ENCODE measurements at places on chromosomes 2 and 18.
A peak's percentile ranks its signal among the peaks of the same experiment; 100 is the strongest.

DNA sequence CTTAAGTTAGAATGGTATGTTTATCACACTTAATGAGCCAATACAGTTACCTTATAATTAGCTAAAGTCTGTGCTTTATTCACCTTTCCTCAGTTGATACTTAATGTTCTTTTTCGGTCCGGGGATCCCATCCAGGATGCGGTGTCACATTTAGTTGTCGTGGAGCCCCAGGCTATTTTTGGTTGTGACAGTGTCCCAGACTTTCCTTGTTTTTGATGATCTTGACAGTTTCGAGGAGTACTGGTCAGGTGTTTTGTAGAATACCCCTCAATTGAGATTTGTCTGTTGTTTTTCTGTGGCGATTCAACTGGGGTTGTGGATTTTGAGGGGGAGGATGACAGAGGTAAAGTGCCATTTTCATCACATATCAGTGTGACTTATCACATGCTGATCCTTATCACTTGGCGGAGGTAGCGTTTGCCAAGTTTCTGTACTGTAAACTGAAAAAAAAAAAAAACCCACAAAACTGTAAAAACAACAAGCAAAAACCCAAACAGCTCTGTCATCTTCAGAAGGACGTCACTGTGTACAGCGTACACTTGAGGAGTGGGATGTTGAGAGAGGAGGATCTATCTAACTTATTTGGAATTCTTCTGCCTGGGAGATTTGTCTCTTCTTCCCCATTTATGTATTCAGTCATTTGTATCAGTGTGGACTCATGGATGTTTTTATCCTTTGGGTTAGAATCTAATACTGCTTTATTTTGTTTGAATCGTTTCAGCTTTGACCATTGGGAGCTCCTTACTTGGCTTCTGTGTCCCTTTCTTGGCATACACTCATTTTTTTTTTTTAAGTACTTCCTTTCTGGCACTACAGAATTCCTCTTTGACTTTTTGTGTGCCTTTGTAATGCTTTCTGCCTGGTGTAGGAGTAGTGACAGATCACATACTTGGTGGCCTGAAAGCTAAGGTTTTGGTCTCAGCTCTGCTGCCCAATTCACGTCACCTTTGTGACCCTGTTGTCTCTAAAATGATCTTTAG, 68.1 kb downstream of the FMNL2 start:
- no peaks in the 10 kb centered on the region for H3K27me3 ChIP-seq
- no peaks in the 10 kb centered on the region for H3K36me3 ChIP-seq
- no peak overlapping the region for H3K27ac ChIP-seq
- peak; percentile 64 for DNase-seq
- H3K4me1 ChIP-seq = peaks cover 48% of the 10 kb centered on the region

- H3K4me1 ChIP-seq = peaks cover 19% of the 10 kb centered on the region
- H3K27ac ChIP-seq = no peak overlapping the region
- H3K4me3 ChIP-seq = no peak overlapping the region
- no peaks in the 10 kb centered on the region for H3K27me3 ChIP-seq
- DNase-seq = peak; percentile 89
- no peaks in the 10 kb centered on the region for H3K36me3 ChIP-seq
Measured at GRCh38 chr2:204325468-204325867, 219.8 kb upstream of the PARD3B start.

DNA sequence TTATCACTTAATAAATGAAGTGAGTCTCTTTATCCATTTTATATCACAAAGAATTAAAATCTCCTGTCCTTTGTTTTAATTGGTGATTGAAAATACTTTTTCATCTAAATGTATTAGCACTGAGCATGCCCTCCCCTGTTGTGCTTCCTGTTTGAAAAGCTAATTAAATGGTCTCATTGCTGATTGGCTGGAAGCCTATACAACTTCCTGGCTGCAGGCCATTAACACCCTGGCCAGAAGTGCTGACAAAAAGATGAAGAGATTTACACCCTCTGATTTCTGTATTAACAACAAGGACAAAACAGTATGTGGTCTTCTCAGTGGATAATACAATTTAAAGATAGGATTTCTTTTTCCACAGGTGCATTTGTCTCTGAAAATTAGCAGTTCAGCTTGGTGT, 548.0 kb downstream of the DCC start:
- H3K4me1 ChIP-seq = no peaks in the 10 kb centered on the region
- no peaks in the 10 kb centered on the region for H3K36me3 ChIP-seq
- no peaks in the 10 kb centered on the region for H3K27me3 ChIP-seq

DNA sequence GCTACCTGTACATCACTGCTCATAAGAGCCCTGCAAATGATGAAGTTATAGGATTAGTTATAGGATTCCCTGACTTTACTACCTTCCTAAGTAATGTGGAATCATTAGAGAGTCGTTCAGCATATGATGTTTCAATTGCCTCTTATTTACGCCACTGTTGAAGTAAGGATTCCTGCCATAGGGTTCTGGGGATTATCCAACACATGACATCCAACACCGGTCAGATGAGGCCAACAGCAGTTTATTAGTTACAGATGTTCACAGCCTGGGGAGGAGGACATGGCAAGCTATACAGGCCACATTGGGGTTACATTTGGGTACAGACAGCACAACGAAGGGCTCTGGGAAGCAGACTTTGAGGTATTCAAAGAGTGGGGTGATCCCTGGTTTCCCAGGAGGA, 134.1 kb upstream of the MC4R start:
- H3K27me3 ChIP-seq = no peaks in the 10 kb centered on the region
- no peak for DNase-seq
- no peak overlapping the region for H3K27ac ChIP-seq
- no peak overlapping the region for H3K4me3 ChIP-seq
- H3K4me1 ChIP-seq = no peaks in the 10 kb centered on the region
- H3K36me3 ChIP-seq = no peaks in the 10 kb centered on the region

GRCh38 chr2:65388051-65388531, 44.3 kb downstream of the SPRED2 start:
- no peaks in the 10 kb centered on the region for H3K36me3 ChIP-seq
- DNase-seq = no peak
- H3K4me3 ChIP-seq = no peak overlapping the region
- H3K27ac ChIP-seq = no peak overlapping the region

GRCh38 chr2:62641410-62641843, 64.1 kb upstream of the EHBP1 start:
- H3K27ac ChIP-seq = no peak overlapping the region
- no peaks in the 10 kb centered on the region for H3K4me1 ChIP-seq
- no peak for DNase-seq
- H3K4me3 ChIP-seq = no peak overlapping the region
- no peaks in the 10 kb centered on the region for H3K36me3 ChIP-seq

DNA sequence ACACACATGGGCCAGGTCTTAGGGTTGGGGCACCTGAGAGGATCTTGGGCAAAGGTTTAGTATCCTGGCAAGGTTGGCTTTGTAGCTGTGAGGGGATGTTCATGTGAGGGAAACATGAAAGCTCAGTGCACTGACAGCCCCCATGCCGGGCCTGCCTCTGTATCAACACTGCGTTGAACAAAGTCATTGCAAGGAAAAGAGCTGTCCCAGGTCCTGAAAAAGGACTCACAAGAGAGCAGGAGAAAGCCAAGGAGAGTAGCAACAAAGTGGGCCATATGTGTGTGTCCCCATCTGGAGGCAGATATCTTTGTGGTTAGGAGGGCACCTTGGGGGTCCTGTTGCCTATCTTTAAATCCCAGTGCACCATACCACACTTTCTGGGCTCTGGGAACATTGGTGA, 237.8 kb upstream of the THSD7B start:
- no peak overlapping the region for H3K27ac ChIP-seq
- no peaks in the 10 kb centered on the region for H3K36me3 ChIP-seq
- no peak overlapping the region for H3K4me3 ChIP-seq
- H3K27me3 ChIP-seq = no peaks in the 10 kb centered on the region

- H3K36me3 ChIP-seq = no peaks in the 10 kb centered on the region
- H3K27me3 ChIP-seq = no peaks in the 10 kb centered on the region
- no peak overlapping the region for H3K4me3 ChIP-seq
- H3K27ac ChIP-seq = no peak overlapping the region
Measured at GRCh38 chr18:73007195-73007914, 139.6 kb upstream of the NETO1 start.

GRCh38 chr2:182951948-182952663, 85.7 kb upstream of the FRZB start:
- H3K27ac ChIP-seq = no peak overlapping the region
- no peak overlapping the region for H3K4me3 ChIP-seq
- H3K36me3 ChIP-seq = peaks cover 8% of the 10 kb centered on the region
- H3K27me3 ChIP-seq = no peaks in the 10 kb centered on the region

DNA sequence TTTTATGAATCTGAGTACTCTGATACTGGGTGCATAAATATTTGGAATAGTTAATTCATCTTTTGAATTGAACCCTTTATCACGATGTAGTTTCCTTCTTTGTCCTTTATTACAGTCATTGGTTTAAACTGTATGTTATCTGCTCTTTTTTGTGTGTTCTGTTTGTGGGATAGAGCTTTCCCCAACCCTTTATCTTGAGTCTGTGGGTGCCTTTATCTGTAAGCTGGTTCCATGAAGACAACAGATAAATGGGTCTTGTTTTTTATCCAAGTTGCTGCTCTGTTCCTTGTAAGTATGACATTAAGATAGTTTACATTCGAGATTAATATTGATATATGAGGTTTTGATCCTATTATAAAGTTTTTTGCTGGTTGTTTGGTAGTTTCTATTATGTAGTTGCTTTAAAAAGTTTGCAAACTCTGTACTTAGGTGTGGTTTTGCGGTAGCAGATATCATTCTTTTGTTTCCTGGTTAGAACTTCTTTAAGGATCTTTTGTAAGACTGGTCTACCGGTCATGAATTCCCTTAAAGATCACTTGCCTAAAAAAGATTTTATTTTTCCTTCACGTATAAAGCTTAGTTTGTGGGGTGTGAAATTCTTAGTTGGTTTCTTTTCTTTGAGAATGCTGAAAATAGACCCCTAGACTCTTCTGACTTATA, 1451.3 kb upstream of the SLC39A10 start:
- no peaks in the 10 kb centered on the region for H3K36me3 ChIP-seq
- H3K4me3 ChIP-seq = no peak overlapping the region
- H3K4me1 ChIP-seq = no peaks in the 10 kb centered on the region
- no peak for DNase-seq
- H3K27me3 ChIP-seq = no peaks in the 10 kb centered on the region

DNA sequence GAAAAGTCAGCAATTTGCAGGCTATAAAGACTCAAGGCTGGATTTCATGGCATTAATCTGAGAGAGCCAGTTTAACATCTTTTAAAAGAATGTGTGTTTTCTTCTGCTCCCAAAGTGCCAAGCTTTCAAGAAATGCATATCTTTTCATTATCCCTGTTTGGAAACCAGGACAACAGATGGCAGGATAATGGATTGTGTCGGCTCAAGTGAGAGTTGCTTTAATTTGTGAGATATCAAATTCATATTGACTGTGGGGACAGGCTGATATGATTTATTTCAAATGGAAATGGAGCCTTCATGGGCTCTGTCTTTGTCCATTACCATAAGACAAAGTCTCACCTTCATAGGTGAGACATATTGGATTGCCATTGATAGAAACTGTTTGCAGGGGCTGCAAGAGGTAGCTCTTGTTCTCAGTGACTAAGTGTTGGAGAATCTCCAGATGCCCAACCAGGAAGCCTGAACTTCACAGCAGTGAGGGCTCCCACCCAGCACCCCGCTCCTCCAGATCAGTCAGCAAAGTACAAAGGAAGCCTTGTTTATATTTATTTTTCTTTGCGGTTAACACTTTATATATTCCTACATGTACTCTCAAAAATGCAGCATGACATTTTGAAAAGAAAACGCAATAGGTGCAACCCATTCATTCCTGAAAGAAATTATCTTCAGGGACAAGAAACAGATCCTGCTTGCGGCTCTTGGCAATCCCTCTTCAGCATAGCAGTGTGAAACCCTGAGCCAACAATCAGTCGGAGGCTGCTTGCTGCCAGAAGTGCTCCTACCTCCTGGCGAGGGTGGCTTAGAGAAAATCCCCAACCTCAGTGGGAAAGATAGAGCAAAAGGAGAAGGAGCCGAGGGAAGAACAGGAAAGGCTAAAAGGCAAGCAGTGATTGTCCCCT, 65.8 kb upstream of the ATL2 start:
- H3K36me3 ChIP-seq = no peaks in the 10 kb centered on the region
- no peak overlapping the region for H3K27ac ChIP-seq
- no peak for DNase-seq

DNA sequence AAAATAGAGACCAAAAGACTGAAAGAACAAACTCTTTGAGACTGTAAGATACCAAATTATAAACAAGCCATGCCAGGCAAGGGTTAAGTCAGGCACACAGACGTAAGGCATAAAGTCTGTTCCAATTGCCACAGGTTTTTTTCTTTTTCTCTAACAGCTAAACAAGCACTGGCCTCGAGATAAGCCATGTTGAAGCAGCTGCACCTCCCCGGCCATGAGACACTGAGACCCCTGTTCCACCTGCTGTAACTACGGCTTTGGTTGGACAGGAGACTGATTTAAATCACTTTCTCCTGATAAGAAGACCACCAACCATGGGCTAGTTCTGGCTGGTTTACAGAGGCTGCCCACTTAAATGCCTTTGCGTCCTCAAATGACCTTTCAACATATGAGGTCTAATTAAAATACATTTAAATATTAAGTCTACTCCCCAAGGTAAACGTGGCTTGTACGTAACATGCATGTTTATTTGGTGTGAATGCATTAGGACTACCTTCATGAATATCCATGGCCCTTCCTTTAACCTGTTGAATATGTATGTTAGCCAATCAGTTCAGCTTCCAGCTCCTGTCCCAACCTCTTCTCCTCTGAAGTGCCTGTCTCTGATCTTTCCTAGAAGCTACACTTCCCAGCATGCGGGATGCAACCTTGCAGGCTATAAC, 117.2 kb downstream of the CMPK2 start:
- H3K27me3 ChIP-seq = no peaks in the 10 kb centered on the region
- H3K27ac ChIP-seq = no peak overlapping the region
- H3K4me3 ChIP-seq = no peak overlapping the region
- H3K4me1 ChIP-seq = no peaks in the 10 kb centered on the region
- H3K36me3 ChIP-seq = no peaks in the 10 kb centered on the region

GRCh38 chr2:24658531-24659202, 134.5 kb downstream of the PTRHD1 start:
- no peak overlapping the region for H3K27ac ChIP-seq
- H3K4me3 ChIP-seq = no peak overlapping the region
- no peak for DNase-seq
- no peaks in the 10 kb centered on the region for H3K27me3 ChIP-seq
- no peaks in the 10 kb centered on the region for H3K4me1 ChIP-seq

DNA sequence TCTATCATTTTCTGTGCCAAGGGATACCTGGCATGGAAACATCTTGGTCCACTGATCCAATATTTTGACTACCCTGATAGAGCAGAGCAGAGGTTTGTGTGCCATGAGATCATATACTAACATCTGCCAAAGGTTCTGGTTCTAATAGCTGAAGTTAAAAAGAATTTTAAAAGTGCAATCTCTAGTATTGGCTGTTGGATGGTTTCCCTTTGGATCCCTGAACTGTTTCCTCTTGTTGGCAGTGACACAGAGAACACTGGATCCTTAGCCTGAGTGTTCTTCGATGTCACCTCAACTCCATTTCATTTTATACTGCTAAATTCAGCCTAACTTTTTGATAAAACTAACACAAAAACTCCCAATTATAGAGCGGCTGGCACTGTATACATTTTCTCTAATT, 169.3 kb upstream of the FBXO11 start:
- H3K27ac ChIP-seq = no peak overlapping the region
- H3K4me1 ChIP-seq = no peaks in the 10 kb centered on the region
- no peak overlapping the region for H3K4me3 ChIP-seq
- peaks cover 2% of the 10 kb centered on the region for H3K27me3 ChIP-seq
- no peaks in the 10 kb centered on the region for H3K36me3 ChIP-seq

Data from endothelial cell of umbilical vein (primary cell).